ENCODE measurements at places on chromosomes 16 and 17.

- no peak for DNase-seq
Observed at GRCh38 chr16:89593841-89594240, 18.3 kb downstream of the CPNE7 start.

DNA sequence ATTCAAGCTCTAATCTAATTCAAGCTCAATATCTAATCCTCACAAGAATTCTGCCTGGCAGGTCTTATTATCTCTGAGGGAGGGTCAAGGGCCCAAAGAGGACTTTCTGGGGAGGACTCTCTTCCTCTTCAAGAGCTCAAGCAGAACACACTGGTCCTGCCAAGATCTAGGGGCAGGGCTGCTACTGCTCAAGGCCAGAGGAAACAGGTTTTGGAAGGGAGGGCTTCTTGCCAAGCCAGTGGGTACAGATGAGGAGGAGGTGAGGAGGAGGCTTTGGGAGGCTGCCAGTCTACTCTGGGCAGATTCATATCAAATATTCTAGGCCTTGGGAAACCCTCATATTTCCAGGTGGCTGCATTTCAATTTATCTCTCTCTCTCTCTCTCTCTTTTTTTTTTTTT, 51.8 kb upstream of the IL34 start:
- no peak for DNase-seq

DNA sequence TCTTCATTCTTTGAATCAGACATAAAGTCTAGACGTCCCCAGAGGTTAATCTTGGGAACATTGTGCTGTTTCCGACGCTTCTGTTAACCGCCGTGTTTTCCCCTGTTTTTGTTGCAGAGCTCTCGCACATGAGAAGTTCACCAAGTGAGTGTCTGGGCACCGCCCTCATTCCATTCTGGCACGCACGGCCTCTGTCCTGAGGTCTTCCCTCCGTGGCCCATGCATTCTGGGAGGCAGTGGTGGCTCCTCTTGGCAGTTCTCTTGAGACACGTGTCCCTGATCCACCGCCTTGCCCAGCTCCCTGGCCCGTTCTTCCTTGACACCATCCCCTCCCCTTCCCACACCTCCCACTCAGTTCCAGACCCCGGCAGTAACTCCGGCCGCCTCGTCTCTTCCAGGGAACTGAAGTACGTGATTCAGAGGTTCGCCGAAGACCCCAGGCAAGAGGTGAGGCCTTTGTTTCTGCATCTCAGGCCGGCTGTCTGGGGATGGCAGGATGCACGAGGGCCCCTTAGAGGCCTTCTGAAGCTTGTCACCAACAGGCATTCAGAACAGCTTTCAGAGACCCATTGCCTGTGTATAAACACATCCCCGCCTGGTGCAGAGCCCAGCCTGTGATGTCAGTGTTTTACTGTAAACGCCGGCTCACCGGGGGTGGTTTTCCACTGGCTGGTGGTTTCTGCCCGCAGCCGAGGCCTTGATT, 85.9 kb upstream of the PLCG2 start:
- peak; percentile 59 for DNase-seq

DNA sequence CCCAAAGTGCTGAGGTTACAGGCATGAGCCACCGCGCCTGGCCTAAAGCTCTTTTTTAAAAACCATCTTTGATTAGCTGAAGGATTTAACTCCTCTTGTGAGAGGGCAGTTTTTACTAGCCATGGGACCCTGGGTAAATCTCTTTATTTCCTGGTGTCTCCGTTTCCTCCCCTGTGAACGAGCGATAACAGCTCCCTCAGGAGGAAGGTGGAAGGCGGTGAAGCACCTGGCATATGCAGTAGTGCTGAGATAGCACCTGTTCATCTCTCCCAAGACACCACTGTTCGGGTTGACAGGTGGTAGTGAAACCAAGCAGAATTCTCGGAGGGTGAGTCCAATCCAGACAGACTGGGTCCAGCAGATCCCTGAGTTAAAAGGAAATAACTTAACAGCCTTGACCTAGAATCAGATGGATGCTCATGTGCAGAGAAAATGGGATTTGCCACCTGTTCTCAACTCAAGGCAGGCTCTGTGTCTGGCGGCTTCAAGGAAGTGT, 86.2 kb downstream of the CRISPLD2 start:
- DNase-seq: no peak

DNA sequence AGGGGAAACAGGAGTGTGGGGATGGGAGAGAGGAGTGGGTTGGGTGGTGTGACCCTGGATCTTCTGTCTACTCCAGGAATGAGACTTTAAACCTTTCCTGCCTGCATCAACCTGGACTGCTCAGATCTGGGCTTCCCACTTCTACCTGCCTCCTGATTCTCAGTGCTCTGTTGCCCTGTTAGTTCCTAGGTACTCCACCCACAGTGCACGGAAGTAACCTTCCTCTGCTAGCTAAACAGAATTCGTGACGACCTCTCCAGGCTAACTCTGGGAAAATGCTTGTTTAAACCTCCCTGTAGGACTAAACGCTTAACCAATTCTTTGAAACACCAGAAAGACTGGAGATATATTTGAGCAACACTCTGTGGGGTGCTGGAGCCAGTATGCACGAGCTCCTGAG, 83.4 kb upstream of the CLEC3A start:
- DNase-seq: no peak

GRCh38 chr17:81365148-81365600, 30.1 kb upstream of the BAHCC1 start:
- DNase-seq: no peak

GRCh38 chr17:1027044-1027443, 30.1 kb downstream of the TIMM22 start:
- no peak for DNase-seq

GRCh38 chr17:57459286-57459915, 203.1 kb downstream of the MSI2 start:
- DNase-seq: no peak

- no peak for DNase-seq
Observed at GRCh38 chr16:8900343-8900742, 18.2 kb downstream of the LITAFD start.

DNA sequence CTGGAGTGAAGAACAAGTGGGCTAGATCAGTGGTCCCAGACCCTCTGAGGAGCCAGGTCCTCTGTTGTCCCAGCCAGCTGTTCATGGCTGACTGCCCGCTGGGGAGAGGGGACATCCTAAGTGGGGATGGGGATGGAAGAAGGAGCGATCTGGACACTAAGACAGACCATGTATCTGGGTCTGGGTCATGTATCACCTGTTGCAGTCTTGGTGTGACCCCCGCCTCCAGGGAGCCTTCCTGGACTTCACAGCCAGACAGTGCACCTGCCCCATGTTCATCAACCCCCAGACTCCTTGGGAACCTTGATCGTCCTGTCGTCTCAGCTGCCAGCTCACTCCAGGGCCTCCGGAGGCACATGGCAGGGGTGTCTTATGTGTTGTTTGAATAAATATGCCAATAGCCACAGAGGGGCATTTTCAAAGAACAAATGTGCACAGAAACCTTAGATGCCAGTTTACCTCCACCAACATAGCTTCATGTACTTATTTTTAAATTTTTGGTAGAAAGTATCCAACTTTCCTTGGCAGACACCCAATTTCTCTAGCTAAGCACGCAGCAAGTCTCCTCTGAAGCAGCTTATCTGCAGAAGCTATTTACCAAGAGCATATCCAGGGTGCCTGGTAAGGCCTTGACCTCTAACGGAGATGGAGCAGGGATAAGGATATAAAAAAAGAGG, 43.2 kb downstream of the CRISPLD2 start:
- DNase-seq: no peak

DNA sequence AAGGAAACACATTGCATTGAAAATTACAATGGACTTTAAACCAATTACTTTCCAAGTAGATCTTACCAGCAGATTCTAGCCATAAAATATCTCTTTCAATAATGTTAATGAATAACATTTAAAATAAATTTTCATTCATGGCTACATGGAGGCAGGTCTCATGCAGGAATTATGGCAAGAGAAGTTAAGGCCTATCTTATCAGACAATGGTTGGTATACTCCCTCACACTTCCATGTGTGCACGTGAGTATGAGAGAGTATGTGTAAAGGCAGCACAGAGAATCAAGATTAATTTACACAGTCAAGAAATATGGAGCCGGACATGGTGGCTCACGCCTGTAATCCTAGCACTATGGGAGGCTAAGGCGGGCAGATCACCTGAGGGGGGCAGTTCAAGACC, 76.5 kb downstream of the HELZ start:
- DNase-seq: no peak

DNA sequence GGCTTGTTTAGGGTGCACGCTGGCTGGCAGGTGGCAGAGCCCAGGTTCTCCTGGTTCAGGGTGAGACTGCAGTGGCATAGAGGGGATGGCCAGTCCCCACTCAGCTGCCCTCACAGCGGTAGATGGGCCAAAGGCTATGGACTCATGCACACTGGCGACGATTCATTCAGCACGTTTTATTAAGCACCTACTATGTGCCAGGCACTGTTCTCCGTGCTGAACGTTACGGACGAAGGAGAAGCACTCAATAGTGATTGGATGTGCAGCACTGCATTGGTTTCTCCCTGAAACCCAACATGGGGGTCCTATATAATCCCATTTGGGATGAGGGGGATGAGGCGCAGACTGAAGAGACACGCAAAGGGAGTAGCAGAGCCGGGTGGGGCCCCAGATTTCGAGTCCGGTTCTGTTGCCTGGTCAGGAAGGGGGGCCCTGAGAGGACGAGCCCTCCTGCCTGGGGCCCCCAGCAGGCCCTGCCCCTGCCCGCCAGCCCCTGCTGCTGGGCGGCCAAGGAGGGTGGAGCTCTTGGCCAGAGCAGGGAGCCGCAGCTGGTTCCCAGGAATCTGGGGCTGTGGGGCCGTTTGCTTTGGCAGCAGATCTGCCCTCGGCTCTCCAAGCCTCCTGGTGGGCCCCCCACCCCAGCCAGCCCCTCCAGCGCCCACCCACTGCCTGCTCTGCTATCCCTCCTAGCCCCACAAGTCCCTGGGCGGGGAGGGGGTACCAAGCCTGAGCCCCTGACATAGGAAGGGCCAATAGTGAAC, 8.8 kb downstream of the GLIS2 start:
- DNase-seq: no peak

GRCh38 chr17:21036361-21036881, 6.4 kb downstream of the USP22 start:
- DNase-seq: no peak

GRCh38 chr17:13403982-13404946, 197.5 kb downstream of the HS3ST3A1 start:
- no peak for DNase-seq

- DNase-seq: no peak
Observed at GRCh38 chr16:79964104-79964503, 363.6 kb upstream of the MAF start.

GRCh38 chr17:2030779-2031163, 818 bp downstream of the DPH1 start:
- no peak for DNase-seq

- no peak for DNase-seq
Observed at GRCh38 chr17:74165797-74166365, 37.6 kb upstream of the RPL38 start.

- no peak for DNase-seq
Observed at GRCh38 chr16:30983289-30983889, 1.6 kb upstream of the HSD3B7 start.
